Naive thymus-derived CD4-positive, alpha-beta T cell (primary cell): ENCODE measurements at places on chromosomes 7 and 10. TPM values are rescaled to one million over a fixed set of nuclear protein-coding genes. Genes with fewer than 3 reads are reported as not detected.

FLNC gene
- total RNA-seq, result not detected

WDR86 gene
- total RNA-seq, result 1.6 TPM

OR2A42 gene
- 0.13 TPM for total RNA-seq

NEUROG3 gene
- not detected in 2 replicates for total RNA-seq

EBLN1 gene
- not detected for total RNA-seq

SRRM3 gene
- total RNA-seq, result not detected

LIPF gene
- total RNA-seq, result not detected in 2 replicates

DIP2C gene
- 4.5 TPM for total RNA-seq

- DNase-seq, result no peak
Measured at GRCh38 chr10:44818041-44818649, 93.0 kb upstream of the TMEM72 start.

- no peak for DNase-seq
Measured at GRCh38 chr7:35524112-35524804, 170.7 kb downstream of the HERPUD2 start.

GRCh38 chr10:62583876-62584615, 209.9 kb downstream of the ZNF365 start:
- no peak for DNase-seq

DNA sequence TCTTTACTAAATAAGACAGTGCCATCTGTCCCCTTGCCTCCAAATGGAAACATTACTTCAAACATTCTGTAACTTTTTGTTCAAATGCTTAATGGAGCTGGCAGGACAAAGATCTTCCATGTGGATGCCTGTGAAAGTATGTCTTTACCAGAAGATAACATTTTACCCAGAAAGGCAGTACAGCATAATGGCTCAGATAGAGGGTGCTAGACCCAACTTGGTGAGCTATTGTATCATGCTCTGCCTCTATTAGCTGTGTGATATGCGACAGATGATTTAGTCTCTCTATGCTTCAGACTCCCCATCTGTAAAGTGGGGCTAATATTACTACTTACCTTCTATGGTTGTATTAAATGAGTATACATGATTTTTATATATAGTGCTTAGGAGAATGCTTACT, 8.8 kb upstream of the SMKR1 start:
- DNase-seq, result no peak

GRCh38 chr10:113520690-113521474, 32.0 kb upstream of the HABP2 start:
- DNase-seq, result no peak

DNA sequence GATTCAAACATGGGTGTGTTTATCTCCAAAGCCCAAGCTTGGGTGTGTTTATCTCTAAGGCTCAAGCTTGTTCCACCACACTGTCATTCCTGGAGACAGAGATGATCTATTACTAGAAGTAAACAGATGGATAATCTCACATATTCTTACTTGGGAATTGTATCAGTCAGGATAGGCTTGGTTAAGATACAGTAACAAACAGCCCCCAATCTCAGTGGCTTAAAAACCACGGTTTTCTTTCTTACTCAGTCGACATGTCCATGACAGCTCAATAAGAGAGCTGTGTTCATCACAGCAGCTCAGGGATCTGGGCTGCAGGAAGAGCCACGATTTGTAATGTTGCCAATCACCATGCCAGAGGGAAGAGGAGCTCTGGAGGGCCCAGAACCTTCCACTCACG, 38.5 kb upstream of the LOXL4 start:
- DNase-seq, result no peak

DNA sequence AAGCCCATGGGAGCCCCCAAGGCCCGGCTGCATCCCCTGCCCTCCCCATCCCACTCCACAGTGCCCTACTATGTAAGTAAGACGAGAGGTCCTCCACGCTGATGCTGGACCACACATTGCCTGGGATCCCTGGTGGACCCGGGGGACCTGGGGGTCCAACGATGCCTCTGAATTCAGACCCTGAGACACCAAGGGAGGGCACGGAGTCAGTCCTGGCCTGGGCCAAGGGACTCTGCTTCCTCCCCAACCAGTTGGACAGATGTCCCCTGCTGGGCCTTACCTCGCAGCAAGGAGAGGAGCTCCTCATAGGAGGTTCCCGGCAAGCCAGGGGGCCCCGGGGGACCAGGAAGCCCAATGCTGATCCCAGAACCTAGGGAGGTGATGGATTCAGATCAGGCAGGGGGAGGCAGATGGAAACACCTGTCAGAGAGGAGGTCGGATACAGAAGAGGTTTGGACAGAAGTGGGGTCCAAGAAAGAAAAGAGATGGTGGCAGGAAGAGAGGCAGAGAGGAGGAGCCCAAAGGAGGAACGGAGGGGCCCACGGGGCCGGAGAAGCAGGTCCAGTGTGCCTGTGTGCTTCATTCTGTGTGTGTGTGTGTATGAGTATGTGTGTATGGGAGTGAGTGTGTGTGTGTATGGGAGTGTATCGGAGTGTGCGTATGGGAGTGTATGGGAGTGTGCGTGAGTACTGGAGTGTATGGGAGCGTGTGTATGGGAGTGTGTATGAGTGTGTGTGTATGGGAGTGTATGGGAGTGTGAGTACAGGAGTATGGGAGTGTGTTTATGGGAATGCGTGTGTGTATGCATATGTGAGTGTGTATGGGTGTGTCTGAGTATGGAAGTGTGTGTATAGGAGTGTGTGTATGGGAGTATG, 50.2 kb downstream of the COL17A1 start:
- no peak for DNase-seq

GRCh38 chr7:37420946-37421695, 27.5 kb downstream of the ELMO1 start:
- DNase-seq, result no peak

- no peak for DNase-seq
Measured at GRCh38 chr7:157855452-157856213, 518.8 kb downstream of the DNAJB6 start.

- DNase-seq, result no peak
Measured at GRCh38 chr10:4121502-4122380, 336.7 kb upstream of the KLF6 start.

- no peak for DNase-seq
Measured at GRCh38 chr7:26856176-26856985, 8.0 kb downstream of the SKAP2 start.

DNA sequence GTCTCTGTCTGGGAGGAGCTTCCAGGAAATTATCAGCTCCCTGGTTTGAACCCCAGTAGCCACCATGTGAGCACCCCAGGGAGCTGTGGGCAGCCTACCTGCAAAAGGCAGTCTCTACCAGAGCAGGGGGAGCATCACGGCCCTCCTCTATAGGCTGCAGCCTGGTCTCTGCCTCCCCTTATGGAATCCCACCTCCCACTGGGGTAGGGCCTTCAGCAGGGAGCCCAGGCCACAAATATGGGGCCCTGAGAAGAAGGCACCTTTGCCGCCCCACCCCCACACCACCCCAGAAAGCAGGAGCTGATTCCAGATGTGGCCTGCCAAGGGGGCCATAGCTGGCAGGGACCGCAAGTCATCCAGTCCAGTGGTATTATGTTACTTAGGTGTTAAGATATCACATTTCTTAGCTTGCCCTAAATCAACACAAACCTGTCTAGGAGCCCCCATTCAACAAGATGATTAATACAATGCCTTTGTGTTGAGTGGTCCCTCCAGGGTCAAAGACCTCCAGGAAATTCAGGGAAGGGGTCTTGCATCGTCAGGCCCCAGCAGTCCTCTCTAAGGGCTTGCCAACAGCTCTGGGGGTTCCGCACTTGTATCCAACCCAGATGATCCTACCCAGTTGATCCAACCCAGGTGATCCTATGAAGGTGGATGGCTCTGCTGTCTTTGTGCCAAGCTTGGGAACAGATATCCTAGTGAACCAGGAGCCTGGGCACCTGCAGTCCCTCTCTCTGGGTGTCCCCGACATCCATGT, 114.9 kb downstream of the OAT start:
- no peak for DNase-seq

DNA sequence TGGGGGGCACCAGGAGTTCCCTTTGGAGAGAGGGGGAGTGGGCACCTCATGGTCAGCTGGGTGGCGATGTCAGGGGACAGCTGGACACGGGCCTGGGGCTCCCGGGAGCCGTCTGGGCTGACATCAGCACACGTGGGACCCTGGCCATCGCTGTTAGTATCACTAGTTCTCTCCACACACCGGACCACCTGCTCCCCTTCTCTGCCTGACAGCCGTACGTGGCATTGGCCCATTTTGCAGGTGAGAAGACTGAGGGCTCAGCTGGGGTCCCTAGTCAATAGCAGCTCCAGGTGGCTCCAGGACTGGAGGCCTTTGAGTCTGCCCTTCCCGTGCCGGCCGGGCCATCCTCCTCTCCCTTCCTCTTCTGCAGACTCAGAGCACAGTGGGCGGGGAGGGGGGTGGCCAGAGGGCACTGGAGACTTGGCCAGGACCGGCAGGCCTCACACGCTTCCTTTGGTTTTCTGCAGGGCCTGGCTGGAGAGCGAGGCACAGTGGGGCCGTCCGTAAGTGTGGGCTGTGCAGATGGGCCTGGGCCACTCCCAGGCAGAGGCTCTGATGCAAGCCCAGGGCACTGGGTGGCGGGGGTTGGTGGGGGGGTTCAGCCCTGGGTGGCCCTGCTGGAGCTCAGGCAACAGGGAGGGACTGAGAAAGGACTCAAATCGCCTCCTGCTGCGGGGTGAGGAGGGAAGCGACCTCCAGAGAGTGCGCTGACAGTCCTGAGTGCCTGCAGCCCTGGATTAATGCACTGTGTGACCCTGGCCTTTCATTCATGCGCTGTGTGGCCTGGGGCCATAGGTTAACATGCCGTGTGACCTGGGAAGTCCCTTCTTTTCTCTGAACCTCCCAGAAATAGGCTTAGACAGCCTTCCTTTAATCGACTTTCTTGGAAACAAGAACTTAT, 78.2 kb downstream of the MYL10 start:
- no peak for DNase-seq
